AG04449 (cell line): ENCODE measurements at places on chromosomes 4 and X.

DNA sequence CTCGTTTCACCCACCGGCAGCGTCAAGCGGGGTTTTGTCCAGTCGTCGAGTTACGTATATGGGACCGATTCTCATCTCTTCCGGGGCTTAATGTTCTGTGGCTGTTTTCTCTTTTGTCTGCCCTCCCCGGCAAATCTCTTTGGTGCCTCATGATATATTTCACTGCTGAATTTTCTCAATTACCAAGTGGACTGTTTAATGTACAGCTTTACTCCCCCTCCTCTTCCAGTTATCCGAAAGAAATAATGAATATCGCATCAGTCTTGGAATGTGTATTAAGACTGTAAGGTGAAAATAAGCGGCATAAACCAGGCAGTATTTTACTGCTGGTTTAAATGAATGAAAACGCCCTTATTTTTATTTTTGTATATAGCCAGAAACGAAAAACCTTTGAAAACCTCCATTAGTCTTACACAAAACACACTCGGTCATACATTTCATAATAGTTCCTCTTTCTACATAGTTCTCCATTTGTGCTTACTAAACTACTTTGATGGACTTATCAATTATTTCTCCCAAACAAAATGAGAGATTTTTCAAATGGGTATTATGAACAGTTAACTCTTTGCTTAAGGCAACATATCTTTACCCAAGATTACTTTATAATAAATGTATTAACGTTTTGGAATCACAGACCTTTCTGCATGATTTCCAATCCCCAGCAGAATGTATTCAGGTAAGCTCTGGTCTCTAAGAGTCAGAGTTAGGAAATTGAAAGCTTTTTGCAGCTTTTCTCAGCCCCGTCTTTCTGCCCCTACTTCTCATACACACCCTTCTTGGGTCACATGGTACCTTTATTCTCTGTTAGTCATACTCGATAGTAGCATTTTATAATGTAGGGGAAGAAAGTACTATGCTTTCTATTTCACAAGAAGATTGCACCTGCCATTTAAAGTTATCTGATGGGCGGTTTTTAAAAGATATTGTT, 979 bp downstream of the RP2 start:
- DNase-seq, result no peak

DNA sequence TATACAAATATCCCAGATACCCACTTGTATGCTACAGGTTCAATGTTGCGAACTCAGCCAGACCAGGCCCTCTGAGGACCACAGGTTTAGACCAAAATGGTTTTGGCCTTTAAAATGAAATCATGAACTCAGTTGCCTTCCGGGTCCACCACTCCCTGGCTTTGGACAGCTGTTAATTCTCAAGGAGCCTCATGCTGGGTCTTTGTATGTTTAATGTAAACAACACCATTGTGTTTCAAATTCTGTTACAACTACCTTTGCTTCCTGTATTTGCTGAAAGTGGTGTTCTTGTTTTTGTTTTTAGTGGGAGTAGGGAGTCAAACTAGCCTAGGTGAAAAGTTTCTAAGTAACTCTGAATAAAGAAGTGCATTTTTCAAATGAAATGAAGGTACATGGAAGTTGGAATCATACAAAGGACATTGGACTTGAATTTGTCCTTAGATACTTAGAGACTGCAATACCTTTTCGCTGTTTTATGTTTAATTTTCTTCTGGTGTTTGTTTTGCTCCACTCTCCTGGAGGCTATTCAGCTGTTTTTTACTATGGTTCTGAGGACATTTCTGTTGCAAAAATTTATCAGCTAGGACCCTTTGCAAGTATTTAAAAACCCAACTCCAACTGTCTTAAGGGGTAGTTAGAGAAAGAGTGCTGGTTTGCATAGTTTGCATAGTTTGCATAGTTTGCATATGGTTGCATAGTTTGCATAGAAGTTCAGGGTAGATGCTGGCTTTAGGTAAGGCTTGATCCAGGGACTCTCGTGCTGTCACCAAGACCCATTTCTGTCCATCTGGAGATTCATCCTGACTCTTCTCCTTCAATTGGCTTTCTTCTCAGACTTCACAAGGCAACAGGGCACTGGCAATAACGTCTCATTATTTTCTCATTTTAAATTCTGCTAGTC, 70.1 kb downstream of the MID1IP1 start:
- no peak for DNase-seq

DNA sequence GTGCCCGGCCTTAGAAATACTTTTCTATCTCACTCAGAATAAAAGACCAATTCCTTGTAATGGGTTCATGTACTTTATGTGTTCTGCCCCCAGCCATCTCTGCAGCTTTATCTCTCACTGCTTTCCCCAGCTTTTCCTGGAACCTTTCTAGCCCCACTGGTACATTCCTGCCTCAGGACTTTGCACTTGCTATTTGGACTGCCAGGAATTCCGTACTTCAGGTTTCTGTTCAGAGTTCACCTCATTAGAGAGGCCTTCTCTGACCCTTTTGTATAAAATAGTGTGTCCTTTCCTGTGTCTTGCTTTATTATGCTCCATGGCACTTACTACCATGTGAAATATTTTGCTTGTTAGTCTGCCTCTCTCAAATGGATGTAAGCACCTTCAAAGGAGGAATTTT, 112.5 kb downstream of the PDLIM5 start:
- DNase-seq, result no peak

GRCh38 chr4:177975315-177975987, 533.2 kb upstream of the AGA start:
- no peak for DNase-seq

DNA sequence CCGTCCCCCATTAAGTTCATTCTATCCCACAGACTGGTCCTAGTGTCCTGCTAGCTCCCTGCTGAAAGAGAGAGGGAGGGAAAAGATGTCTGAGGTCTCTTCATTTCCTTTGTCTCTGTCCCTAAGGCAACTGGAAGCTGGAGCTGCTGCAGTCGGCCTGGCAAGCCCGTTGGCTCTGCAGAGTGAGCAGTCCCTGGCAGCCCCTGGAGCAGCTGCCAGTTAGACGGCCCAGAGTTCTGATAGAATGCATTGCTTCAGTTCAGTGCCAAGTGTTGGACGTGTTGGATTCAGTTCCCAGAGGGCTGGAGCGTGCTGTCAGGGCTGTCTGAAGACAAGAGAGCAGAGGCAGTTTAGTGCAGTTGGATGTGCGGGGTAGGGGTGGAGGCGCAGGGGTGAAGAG, 975 bp downstream of the KCNE5 start:
- DNase-seq, result no peak

- no peak for DNase-seq
Measured at GRCh38 chr4:120549011-120549570, 373.4 kb downstream of the PRDM5 start.

DNA sequence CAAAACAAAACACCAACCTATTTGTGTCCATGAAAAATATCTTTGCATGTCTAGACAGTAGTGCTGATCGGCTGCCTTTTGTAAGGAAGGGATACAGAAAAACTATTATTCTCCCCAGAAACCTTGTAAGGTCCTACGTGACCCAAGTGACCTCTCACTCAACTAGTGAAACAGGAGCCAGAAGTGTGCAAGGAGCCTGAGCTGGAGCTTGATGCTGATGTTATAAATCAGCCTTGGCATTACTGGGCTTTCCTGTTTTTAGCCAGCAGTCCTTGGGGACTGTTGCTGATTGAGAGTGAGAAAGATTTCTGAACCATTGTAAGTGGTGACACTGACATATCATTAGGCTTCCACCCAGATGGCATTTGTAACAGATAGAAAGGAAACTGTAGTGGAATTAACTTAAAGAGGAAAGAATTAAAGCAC, 100.8 kb upstream of the LIMCH1 start:
- no peak for DNase-seq

GRCh38 chr4:84965553-84966381, 723 bp downstream of the WDFY3 start:
- no peak for DNase-seq
